ENCODE measurements at places on chromosomes 16 and 17. TPM values are rescaled to one million over a fixed set of nuclear protein-coding genes. Genes with fewer than 3 reads are reported as not detected.

DNA sequence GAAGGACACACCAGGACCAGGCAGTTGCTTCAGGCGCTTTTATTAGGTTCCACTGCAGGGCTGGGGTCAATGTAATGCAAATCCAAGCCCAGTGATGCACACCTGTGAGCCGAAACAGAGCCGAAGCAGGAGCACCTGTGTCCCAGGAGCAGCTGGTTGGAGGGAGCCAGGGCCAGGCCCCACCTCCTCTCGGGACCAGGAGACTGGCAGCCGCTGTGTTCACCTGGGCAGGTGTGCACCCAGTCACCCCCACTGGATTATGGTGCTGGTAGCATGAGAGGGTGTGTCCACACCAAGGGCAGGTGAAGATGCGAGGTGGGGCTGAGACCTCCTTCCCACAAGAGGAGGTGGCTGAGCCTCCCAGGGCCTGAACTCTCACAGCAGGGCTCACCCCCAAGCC lies 4.7 kb upstream of the FAAP100 start:
- no peak for ATAC-seq

DNA sequence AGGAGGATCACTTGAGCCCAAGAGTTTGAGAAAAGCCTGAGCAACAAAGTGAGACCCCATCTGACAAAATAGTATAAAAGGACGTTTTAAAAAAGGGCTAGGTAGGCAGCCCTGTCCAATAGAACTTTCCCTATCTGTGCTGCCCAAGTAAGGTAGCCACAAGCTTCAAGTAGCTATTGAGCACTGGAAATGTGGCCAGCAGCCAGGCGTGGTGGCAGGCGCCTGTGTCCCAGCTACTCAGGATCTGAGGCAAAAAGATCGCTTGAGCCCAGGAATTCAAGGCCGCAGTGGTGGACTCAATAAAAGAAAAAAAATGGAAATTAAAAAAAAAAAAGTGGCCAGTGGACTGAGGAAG lies 1.5 kb upstream of the NQO1 start:
- no peak for ATAC-seq

DNA sequence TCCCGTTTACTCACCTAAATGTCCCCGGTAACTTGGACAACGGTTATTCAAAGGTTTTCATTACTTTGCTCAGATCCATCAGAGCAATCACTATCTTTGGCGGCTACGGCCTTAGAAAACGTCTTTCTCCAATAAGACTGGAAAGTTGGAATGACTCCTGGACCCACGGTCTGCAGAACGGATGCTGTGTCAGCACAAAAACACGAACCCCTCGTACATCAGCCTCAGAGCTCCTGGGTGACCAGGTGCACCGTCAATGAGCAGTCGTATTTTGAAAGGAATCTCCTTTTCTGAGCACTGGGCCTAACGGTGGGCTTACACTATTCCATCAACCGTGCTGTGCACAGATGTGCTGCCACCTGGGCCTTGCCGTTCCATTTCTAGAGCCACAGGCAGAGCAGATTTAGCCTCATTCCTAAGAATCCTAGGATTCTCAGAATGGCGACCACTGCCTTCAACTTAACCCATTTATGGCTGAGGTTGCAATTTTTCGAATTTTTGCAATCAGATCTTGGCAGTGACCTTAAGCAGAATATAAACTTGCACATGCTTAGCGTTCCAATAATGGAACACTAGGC lies 110.8 kb upstream of the ZNF750 start:
- ATAC-seq = no peak

PIMREG gene
- 50.2 TPM for total RNA-seq

HOXB2 gene
- 9.3 TPM for total RNA-seq

PDIA2 gene
- 10.5 TPM for total RNA-seq

BCL6B gene
- total RNA-seq = 0.73 TPM

- no peak for ATAC-seq
Measured at GRCh38 chr17:72662827-72663190, 429.7 kb downstream of the SLC39A11 start.

DNA sequence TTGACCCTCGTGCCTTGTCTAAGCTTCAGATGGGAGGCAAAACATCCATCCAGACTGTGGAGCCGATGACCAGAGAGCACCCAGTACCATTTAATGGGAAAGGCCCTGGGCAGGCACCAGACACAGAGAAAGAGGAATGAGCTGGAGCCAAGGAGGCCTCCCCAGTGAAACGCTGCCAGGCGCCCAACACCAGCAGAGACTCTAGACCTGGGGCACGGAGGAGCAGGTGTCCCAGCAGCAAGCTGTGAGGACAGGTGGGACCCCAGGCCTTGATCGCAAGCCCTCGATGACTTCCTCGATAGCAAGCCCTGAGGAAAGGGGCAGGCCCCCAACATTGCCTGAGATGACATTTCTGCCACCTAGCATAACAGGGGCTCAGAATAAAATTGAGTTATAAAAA lies 62.2 kb upstream of the SIAH1 start:
- ATAC-seq = no peak

DNA sequence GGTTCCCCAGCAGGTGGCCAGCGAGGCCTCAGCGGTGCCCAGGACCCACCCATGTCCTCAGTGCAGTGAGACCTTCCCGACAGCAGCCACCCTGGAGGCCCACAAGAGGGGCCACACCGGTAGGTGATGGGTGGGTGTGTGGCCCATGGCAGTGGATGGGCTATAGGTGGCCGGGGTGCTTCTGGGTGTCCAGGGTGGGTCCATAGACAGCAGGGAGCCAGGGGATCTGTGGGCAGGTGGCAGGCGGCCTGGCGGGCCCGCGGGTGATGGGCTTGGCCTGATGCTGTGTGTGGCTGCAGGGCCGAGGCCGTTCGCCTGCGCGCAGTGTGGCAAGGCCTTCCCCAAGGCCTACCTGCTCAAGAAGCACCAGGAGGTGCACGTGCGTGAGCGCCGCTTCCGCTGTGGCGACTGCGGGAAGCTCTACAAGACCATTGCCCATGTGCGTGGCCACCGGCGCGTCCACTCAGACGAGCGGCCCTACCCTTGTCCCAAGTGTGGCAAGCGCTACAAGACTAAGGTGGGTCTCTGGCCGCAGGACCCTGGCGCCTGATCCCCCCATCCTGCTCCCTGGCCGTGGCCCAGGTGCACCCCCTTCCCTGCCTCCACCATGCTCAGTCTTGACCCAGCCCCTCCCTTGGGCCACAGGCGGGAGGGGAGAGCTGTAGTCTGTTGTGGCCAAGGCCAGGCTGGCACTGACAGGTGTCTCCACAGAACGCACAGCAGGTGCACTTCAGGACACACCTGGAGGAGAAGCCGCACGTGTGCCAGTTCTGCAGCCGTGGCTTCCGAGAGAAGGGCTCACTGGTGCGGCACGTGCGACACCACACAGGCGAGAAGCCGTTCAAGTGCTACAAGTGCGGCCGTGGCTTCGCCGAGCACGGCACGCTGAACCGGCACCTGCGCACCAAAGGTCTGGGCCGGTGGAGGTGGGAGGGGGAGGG lies 2.1 kb upstream of the DNASE1L2 start:
- ATAC-seq = no peak

LCAT gene
- total RNA-seq = 11.2 TPM

GRCh38 chr17:77808686-77809425 lies 149.6 kb upstream of the TNRC6C start:
- ATAC-seq = no peak

- ATAC-seq = no peak
Measured at GRCh38 chr16:50308237-50308965, 42.0 kb downstream of the ADCY7 start.

BRICD5 gene
- total RNA-seq = 9.8 TPM

CES5A gene
- 0.59 TPM for total RNA-seq

DNA sequence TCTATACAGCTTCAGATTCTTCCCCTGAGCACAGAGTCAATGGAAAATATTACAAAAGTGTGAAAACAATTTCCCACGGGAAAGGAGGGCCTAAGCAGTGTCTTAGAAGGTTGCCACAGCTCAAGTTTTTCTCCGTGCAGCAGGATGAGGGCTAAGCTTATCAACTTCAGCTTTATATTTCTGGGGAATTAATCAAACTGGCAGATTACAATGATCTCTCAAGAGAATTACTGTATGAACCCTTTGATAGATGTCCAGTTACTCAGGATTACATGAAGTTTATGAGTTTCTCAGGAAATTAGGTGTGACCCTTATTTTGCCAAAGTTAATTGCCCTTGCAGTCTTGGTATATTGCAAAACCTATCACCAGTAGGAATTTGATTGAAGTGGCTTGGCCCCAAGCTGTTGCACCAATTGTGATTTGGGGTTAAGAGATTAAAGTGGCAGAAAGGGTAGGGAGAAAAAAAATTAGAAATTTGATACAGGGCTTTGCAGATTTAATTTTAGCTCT lies 298.4 kb downstream of the MAP2K6 start:
- ATAC-seq = no peak

JUP gene
- 16.1 TPM for total RNA-seq

- ATAC-seq = no peak
Measured at GRCh38 chr17:13353590-13353989, 248.1 kb downstream of the HS3ST3A1 start.
